ENCODE measurements at places on chromosomes 2 and 18. TPM values are rescaled to one million over a fixed set of nuclear protein-coding genes. Genes with fewer than 3 reads are reported as not detected.

The CAPN14 gene
- total RNA-seq, result 0.15 TPM

The DLGAP1 gene
- total RNA-seq, result 1.6 TPM

The SOX11 gene
- total RNA-seq, result 12.7 TPM

The HTR2B gene
- total RNA-seq, result 0.19 TPM

The SPP2 gene
- not detected for total RNA-seq

The ALK gene
- total RNA-seq, result not detected

The SIX3 gene
- not detected for total RNA-seq

The PLEKHA3 gene
- total RNA-seq, result 8.4 TPM

The TMEM37 gene
- total RNA-seq, result 5.5 TPM

The CLEC4F gene
- 0.18 TPM for total RNA-seq

The PNKD gene
- total RNA-seq, result 41.8 TPM

The SP5 gene
- not detected for total RNA-seq

The ERICH2 gene
- total RNA-seq, result not detected

The CCDC148 gene
- 1.2 TPM for total RNA-seq

The CDH20 gene
- not detected for total RNA-seq

The ME2 gene
- total RNA-seq, result 51.6 TPM

The SIGLEC15 gene
- total RNA-seq, result 2.5 TPM

The FIGN gene
- total RNA-seq, result 4.7 TPM

The SOCS6 gene
- total RNA-seq, result 15.7 TPM

The ASB18 gene
- total RNA-seq, result not detected

The POTEC gene
- not detected for total RNA-seq

The ERLEC1 gene
- 57.4 TPM for total RNA-seq

The LRP2 gene
- not detected for total RNA-seq

The SRD5A2 gene
- total RNA-seq, result not detected

The POTEE gene
- not detected for total RNA-seq

The TGIF1 gene
- 93.5 TPM for total RNA-seq

The RND3 gene
- total RNA-seq, result 101 TPM

The KDSR gene
- 37.1 TPM for total RNA-seq

The ADD2 gene
- total RNA-seq, result 0.47 TPM

The FBXO48 gene
- 0.19 TPM for total RNA-seq

The HOXD13 gene
- not detected for total RNA-seq

The SLC19A3 gene
- total RNA-seq, result not detected

The POTEI gene
- 0.06 TPM for total RNA-seq

The TCF23 gene
- not detected for total RNA-seq

The DSG1 gene
- total RNA-seq, result not detected

The SLC38A11 gene
- 0.34 TPM for total RNA-seq

The LINC00305 gene
- 2.6 TPM for total RNA-seq

The IL36A gene
- total RNA-seq, result not detected
